Central memory CD4-positive, alpha-beta T cell (primary cell): ENCODE measurements at places on chromosomes 7 and 10.

GRCh38 chr10:100338434-100339036, 8.5 kb upstream of the SCD start:
- peak; percentile 65 for DNase-seq

DNA sequence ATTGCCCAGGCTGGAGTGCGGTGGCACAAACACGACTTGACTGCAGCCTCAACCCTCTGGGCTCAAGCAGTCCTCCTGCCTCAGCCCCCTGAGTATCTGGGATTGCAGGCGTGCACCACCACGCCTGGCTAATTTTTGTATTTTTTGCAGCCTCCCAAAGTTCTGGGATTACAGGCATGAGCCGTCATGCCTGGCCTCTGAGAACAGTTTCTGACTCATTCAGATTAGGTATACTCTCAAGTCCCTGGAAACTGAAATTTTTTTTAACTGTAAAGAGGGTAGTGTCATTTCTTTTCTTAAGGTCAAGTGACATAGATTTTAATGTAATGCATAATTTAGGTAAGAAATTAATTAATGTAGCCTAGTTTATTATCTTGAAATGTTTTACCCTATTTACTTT, 104.7 kb downstream of the SEPTIN7 start:
- DNase-seq = no peak

- no peak for DNase-seq
Observed at GRCh38 chr10:19843487-19843886, 27.3 kb downstream of the PLXDC2 start.

- no peak for DNase-seq
Observed at GRCh38 chr10:35743851-35744250, 101.8 kb upstream of the FZD8 start.

GRCh38 chr7:148535217-148535616, 55.3 kb upstream of the C7orf33 start:
- DNase-seq = no peak

DNA sequence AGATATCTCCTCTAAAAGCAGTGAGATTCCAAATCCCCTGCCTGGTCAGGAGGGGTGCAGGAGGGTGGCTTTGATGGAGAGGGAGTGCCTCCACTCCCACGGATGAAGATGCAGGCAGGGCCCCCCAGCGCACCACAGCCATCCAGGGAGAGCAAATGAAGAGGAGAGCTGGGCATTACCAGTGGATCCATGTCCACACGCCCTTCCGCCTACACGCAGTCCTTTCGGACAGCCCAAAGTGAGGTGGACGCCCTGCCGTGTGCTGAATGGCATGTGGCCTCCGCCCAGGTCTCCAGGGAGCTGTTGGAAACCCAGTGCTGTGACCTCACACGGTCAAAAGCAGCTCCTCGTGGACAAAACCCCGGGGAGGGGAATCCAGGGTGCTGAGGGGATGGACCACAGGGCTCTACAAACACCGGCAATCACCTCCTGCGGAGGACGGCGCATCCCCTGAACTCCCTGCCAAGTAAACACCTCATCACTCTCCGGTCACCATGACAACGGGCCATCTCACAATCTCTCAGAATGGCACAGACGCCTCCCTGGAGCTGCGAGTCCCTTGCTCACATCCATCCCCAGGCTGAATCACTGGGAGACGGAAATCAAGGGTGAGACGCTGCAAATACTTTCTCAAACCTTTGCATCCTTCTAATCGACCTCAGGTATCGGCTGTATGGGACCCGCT, 35.0 kb upstream of the DNAAF5 start:
- no peak for DNase-seq

GRCh38 chr7:120431016-120431415, 158.0 kb downstream of the KCND2 start:
- DNase-seq = no peak

- no peak for DNase-seq
Observed at GRCh38 chr10:69732147-69732825, 69.4 kb upstream of the COL13A1 start.

DNA sequence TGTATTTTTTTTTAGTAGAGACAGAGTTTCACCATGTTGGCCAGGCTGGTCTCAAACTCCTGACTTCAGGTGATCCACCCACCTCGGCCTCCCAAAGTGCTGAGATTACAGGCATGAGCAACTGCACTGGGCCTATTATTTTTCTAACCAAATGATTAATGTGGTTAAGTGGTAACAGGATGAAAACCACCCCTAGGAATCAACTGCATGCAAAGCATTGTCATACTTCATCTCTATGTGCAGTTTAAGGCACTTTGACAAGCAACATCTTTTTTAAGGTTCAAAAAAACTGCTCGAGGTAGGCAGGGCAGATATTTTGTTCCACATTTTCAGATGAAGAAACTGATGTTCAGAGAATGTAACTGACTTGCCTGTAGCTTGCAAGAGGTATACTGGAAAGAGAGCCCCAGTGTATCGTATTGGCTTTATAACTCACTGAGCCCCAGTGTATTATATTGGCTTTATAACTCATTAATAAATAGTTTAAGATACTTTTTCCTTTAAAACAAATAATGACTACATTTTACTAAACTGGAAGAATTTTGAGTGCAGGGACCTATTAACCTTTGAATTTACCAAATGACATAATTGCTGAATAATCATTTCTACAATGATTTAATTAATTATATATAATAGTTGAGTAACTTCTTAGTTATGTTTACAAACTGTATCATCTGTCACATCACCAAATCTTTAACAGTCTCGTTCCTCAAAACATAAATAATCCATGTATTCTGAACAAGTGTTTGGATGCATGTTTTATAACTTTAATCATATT, 38.1 kb downstream of the RTKN2 start:
- DNase-seq = peak; percentile 23

- no peak for DNase-seq
Observed at GRCh38 chr7:117137868-117138267, 184.6 kb downstream of the ST7 start.
